RKO (cell line): ENCODE measurements at places on chromosomes 3 and 15.
A peak's percentile ranks its signal among the peaks of the same experiment; 100 is the strongest.

DNA sequence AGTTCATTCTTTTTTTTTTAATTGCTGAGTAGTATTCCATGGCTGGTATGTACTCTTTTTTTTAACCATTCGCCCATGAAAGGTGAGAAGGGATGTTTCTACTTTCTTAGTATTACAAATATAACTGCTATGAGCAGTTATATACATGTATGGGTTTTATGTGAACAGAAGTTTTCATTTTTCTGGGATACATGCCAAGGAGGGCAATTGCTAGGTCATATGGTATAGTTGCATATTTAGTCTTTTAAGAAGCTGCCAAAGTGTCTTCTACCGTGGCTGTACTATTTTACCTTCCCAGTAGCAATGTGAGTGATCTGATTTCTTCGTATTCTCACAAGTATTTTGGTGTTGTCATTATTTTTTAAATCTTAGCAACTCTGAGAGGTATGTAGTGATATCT, 11.2 kb upstream of the KLHL40 start:
- no peak for DNase-seq

GRCh38 chr3:140242818-140243276, 307.9 kb downstream of the CLSTN2 start:
- no peak for DNase-seq

GRCh38 chr15:38600236-38600635, 35.6 kb upstream of the RASGRP1 start:
- no peak for DNase-seq

- no peak for DNase-seq
Measured at GRCh38 chr3:157705258-157705657, 202.0 kb upstream of the VEPH1 start.

GRCh38 chr3:140494970-140495369, 182.9 kb upstream of the TRIM42 start:
- no peak for DNase-seq

DNA sequence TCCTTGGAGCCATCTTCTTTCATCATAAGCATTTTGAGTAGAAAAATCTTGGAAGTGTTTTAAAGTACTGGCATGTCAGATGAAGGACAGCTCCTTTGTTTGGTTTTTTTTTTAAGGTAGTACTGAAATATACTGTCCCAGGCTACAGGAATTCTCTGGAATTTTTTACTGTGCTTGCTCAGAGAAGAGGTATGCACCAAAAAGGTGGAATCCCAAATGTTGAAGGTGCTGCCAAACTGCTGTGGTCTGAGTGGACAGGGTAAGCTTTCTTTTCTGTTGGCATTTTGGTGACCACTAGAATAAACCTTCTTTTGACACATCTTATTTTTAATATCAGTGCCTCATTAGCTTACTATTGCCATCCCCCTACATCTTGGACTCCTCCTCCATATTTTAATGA, 7.2 kb downstream of the GNL3 start:
- no peak for DNase-seq

DNA sequence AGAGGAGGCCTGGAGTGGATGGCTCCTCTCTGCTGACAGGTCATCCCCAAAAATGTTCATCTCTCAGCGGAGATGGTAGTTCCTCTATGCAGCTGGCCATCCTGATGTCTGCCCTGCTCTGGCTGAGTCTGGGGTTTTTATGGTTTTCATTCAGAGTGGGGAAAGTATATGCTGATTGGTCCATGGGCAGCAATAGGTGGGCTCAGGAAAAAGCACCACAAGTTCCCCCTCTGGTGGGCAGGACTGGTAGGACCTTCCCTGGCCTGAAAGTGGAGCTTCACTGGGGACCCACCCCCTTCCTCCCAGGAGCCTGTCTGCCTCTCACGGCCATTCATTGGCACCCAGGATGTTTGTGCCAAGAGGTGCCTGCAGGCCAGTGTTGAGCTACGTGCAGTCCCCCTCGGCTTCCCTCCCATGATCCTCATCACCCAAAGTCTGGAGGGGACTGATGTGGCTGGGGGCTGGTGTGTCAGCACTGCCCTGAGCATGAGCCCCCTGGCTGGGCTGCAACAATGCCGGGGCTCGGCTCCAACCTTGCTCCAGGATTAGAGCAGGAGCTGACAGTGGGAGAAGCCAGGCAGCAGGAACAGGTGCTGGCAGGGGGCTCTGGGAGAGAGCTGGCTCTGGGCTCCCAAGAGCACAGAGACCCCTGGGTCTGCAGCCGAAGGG, 13.1 kb upstream of the BLOC1S6 start:
- peak; percentile 20 for DNase-seq

GRCh38 chr15:40894681-40895448, 615 bp downstream of the VPS18 start:
- peak; percentile 95 for DNase-seq

DNA sequence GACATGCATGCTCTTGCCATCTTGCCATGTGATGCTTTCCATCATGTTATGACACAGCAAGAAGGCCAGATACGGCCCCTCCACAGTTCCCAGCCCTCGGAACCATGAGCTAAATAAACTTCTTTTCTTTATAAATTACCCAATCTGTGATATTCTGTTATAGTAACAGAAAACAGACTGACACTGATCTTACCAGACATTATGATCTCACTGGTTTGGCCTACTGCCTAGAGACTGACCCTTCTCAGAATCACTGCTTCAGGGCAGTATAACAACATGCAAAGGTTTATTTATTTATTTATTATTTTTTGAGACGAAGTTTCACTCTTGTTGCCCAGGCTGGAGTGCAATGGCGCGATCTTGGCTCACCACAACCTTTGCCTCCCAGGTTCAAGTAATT, 14.0 kb downstream of the ZNF619 start:
- DNase-seq: no peak

- no peak for DNase-seq
Measured at GRCh38 chr3:64290864-64291263, 65.6 kb upstream of the PRICKLE2 start.

DNA sequence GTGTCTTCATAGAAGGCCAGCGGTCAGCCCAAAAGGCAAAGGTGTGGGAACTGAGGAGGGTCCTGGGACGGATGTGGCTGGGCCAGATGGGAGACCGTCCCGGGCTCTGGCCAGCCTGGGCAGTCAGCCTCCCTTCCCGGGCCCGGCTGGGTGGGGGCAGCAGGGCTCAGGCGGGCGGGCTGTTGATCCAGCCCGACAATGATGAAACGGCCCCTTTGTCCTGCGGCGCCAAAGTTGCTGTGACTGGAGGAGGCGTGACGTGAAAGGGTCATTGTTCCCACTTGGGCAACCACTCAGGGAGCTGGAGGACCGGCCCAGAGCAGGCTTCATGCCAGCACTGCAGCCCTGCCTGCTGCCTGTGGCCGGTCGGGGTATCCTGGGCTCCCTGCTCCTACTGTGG, 16.5 kb downstream of the DUSP7 start:
- no peak for DNase-seq

GRCh38 chr3:128170866-128171516, 17.7 kb downstream of the EEFSEC start:
- peak; percentile 83 for DNase-seq

DNA sequence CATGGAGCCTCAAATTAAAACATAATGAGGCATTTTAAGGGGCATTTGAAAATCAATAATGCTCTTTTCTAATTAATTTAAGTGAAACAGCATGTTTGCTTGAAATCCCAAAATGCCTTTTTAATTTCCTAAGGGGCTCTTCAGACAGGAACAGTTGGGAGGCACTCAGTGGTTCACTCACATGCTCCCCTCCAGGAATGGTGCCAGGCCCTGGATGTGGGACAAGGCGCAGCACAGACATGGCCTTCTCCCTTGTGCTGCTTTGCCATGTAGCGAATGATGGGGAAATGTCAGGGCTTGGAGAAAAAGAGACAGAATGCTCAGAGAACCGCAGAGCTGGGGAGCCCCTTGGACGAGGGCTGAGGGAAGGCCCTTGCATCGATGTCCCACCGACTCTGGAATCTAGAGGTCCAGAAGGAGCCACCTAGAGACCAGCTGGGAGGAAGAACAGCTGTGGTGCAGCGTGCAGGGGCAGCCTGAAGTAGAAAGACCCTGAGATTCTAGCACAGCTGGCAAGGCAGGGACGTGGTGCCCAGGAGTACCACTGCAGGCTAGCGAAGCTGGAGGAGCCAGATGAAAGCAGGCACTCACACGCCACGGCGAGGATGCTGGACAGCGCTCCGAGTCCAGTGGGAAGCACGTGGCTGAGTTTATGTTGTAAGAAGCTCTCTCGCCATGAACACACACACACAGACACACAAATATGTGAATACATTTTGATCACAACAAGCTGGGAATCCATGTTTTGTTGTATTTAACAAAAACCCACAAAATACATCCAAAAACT, 27.0 kb downstream of the NSMCE3 start:
- DNase-seq: no peak

GRCh38 chr3:194296454-194297263, 54.5 kb downstream of the CPN2 start:
- DNase-seq: peak; percentile 16

- DNase-seq: no peak
Measured at GRCh38 chr3:126546013-126546412, 12.7 kb downstream of the C3orf22 start.

- DNase-seq: no peak
Measured at GRCh38 chr15:90868261-90868689, at the start of gene FURIN. Gene FURIN, plus strand, starts transcription at chr15:90868588. Its CDS starts 7,153 bp downstream, at chr15:90875741.

DNA sequence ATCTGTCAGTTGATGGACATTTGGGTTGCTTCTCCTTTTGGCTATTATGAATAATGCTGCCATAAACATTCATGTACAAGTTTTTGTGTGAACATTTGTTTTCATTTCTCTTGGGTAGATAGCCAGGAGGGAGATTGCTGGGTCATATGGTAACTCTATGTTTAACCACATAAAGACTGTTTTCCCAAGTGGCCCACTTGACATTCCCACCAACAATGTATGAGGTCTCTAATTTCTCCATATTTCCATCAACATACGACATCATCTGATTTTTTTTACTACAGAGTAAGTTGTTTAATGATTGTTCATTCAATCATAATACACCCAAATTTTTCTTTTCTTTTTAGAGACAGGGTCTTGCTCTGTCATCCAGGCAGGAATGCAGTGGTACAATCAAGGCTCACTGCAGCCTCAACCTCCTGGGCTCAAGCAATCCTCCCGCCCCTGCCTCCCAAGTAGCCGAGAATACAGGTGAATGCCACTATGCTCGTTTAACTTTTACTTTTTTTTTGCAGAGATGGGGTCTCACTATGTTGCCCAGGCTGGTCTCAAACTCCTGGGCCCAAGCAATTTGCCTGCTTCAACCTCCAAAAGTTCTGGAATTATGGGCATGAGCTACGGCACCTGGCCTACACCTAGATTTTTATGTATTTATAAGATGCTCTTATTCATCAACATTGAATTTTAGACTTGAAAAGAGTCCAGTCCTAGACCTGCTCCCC, 6.8 kb downstream of the IP6K1 start:
- DNase-seq: no peak

- no peak for DNase-seq
Measured at GRCh38 chr3:125684199-125684598, 88.9 kb upstream of the OSBPL11 start.

- no peak for DNase-seq
Measured at GRCh38 chr3:86175051-86175536, 815.9 kb downstream of the VGLL3 start.

- DNase-seq: no peak
Measured at GRCh38 chr3:23552506-23552905, 253.2 kb upstream of the UBE2E1 start.

DNA sequence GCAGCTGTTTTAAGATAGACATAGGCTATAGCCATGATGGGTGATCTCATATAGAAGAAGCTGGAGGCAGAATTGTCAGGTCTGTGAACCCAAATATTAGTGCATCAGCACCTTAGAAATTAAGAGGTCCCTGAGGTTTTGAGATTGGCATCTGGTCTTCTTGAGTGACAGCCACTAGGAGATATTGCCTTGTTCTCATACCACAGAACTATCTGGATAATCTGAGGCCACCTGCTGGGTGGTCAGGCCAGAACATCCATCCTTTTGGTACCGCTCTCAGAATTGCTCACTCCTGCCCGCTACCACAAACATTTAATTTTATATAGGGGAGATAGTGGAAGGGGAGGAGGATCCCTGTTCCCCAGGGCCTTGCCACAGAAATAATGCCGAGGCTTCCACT, 210.6 kb upstream of the ZPLD1 start:
- DNase-seq: peak; percentile 36

GRCh38 chr3:188298585-188298984, 144.6 kb downstream of the LPP start:
- no peak for DNase-seq
